Activated CD4-positive, CD25-positive, alpha-beta regulatory T cell (primary cell): ENCODE measurements at places on chromosomes 11 and 22.

DNA sequence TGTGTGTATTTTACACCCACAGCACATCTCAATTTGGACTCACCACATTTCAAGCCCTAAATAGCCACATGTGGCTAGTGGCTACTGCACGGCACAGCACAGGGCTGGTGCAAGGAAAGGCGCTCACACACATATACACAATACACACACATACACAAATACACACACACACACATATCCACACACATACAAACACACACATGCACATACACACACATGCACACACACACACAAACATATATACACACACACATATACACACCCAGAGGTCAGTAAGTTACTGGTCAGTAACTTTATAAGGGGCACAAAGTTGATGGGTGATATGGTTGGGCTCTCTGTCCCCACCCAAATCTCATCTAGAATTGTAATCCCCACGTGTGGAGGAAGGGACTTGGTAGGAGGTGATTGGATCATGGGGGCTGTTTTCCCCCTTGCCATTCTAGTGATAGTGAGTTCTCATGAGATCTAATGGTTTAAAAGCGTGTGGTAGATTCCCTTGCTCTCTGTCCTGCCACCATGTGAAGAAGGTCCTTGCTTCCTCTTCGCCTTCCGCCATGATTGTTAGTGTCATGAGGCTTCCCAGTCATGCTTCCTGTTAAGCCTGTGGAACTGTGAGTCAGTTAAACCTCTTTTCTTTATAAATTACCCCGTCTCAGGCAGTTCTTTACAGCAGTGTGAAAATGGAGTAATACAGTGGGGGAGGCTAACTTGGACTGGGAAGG lies 37.6 kb upstream of the DKK3 start:
- no peak for DNase-seq

DNA sequence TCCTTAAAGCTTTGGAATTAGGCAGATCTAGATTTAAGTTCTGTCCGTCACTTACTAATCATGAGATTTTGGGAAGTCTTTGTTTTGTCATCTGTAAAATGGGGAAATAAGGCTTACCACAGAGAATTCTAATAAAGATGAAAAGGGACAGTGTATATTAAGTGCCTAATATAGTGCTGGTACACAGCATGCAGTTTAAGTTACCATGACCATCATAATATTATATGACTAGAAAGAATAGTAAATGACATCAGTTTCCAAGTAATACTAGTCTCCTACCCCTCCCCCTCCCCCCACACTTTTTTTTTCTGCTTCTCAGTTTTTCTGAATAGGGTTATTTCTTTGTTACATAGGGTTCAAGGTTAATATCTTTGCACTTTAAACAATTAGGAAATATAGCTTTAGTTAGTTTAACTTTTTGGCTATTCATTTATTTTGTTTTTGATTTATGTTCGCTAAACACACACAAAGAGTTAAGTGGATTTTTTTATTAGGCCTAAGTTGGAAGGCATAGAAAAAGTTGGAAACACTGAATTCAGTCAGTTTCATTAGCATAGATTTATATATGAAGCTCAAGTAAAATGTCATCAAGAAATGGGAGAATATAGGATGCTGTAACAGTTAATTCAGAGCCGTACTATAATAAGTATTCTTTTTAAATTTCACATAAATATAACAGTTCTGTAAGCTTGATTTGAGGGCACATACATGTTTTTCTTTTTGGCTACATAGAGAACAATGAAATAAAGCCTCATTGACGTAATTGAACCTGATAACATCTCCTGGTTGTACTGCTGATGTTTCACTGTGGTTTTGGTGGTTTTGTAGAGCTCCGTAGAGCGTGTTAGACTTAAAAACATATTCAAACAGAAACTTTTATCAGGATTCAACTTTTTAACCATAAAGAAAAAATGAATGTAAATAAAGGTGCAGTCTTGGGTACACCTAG lies 121.2 kb downstream of the PDE3B start:
- DNase-seq = no peak

DNA sequence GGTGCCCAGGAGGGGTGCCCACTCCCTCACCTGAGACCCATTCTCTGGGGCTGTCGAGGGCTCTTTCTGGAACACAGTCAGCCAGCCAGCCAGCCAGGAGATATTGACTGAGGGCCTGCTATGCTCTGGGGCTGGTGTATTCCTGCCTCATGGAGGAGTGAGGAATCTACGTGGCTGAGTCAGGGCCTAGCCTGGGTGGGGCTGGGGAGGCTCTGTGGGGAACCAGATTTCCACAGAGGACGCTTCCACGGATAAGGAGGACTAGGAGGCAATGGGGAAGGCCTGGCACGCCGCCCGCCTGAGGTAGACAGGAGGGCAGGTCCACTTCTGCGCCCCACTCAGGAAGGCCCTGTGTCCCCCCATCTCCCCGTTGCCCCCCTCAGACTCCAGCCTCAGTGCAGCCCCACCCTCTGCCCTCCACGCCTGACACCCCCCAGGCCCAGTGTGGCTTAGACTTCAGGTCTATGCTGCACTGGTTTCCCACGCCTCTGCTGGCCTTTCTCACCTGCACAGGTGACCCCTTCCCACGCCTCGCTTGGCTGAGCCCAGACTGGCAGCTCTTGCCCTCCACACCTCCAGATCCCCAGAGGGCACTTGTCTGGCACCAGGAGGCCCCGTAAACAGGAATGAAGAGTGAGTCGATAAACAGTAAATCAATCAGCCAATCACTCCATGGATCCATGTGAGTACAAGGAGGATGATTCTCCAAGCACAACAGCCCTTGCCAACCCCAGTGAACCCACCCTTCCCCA lies 37.5 kb downstream of the MACROD1 start:
- DNase-seq = no peak

GRCh38 chr11:33655842-33656600 lies 44.6 kb downstream of the C11orf91 start:
- no peak for DNase-seq

DNA sequence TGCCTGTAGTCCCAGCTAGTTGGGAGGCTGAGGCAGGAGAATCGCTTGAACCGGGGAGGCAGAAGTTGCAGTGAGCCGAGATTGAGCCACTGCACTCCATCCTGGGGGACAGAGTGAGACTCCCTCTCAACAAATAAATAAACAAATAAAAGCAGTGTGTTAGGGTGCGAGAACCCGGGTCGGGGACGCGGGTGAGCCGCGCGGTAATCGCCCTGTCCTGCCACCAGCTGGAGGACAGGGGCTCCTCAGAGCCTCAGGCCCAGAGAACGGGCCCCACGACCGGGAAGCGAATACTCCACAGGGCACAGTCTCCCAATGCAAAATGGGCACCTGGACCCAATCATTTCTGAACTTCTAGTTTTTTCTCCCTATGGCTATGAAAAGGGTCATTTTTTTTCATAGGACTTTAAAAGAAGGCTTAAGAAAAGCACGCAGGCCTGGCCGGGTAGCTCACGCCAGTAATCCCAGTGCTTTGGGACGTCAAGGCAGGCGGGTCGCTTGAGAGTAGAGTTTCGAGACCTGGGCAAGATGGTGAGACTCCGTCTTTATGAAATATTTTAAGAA lies 744 bp upstream of the MCM5 start:
- no peak for DNase-seq

DNA sequence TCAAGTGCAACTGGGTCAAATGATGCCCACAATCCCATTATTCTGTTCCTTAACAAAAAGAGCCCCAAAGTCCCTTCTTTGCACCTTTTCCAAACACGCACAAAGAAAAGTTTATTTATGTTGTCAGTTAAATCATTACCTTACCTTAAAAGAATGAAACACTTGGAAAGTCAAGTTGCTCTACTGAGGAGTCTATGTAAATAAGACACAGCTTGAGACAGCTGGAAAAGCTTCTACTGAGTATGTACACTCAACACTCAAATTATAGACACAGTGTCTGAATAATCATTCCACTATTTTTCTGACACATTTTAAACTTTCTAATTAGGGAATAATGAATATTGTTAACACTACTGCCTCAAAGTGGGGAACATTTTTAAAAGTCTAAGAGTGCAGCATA lies 21.6 kb upstream of the PHLDA2 start:
- no peak for DNase-seq

GRCh38 chr11:125591649-125592304 lies 875 bp upstream of the STT3A start:
- DNase-seq = no peak

DNA sequence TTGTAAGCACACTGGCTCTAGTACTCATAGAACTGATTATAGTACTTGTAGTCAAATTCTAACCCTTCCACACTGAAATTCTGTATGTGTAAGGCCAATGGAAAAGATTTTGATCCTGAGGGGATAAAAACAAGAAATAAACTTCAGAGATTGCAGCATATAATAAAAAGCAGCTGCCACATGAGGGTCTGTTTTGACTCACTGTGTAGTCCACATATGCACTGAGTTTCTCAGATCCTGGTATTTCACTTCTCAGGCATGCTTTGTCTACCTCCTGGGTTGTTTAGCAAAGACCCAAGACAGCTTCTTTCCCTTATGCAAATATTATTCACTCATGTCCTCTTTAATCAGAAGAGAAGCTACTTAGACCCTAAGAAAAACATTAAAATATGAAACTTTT lies 71.1 kb upstream of the SLC5A12 start:
- no peak for DNase-seq

GRCh38 chr11:76153571-76153923 lies 52.8 kb downstream of the WNT11 start:
- no peak for DNase-seq

GRCh38 chr11:18408558-18409291 lies 3.4 kb upstream of the LDHC start:
- DNase-seq = no peak

DNA sequence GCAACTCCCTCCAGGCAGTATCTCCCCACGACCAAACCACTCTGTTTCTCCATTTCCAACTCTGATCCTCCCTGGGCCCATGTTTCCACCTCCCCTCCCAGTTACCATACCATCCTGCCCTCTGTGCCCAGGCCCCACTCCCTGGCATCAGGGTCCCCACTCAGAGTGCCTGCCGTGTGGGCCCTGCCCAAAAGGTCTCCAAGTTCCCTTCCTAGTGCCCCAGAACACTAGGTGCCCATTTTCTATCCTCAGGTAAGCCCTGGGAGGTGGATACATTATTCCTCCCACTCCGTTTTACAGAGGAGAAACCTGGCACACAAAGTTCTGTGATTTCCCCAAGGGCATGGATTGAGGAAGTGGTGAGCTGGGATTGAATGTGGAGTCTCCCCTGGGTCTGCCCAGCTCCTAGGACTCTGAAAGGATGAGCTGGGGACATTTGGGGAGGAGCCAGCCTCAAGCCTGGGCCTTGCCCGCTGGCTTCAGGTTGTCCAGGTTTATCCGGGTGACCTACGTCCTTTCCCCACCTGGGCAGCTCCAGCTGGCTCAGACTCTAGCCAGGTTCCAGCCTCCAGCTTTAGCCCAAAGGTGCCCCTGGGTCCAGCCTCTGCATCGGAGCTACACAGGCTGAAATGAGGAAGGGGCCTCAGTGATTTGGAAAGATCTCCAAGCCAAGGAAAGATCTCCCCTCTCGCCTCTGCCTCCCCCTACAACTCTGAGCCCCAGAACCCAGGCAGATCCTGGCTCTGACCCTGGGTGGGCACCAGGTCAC lies 2.2 kb upstream of the GSTT4 start:
- DNase-seq = no peak

DNA sequence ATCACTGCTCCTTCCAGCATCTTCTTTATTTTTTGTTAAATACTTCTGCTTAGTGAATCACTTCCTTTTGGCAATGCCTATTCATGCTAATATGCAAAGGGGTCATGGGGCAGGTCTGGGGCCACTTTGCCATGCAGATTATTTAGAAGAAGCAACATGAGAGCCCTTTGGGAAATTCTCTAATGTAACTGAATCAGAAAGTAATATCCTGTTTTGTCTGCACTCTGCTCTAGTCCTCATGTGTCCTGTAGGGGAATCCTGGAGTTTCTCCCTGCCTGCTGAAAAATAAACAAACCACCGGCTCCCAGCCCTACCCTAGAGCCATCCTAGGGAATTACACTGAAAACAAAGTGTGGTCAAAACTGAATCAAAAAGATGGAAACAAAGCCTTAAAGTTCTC lies 176.5 kb upstream of the POU2AF2 start:
- DNase-seq = no peak

- DNase-seq = no peak
Measured at GRCh38 chr11:64621283-64622019, 30.4 kb downstream of the SLC22A12 start.

DNA sequence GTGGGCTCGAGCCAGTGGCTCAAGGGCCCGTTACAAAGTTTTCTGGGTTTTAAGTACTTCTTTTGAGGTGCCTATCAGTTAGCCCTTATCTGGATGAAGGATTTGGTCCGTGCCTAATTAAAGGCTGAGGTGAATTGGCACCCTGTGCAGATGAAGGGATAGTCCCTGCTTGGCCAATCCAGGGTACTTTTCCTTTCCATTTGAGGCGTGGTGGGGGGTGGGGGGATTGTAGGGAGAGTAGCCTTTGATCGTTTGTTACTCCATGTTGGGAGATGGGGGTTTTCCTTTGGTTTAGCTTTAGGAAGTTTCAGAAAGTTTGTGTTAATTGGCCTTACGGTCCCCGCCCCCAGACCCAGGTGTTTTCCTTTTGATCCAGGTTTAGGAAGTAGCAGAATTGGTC lies 170.8 kb downstream of the DDX10 start:
- no peak for DNase-seq

DNA sequence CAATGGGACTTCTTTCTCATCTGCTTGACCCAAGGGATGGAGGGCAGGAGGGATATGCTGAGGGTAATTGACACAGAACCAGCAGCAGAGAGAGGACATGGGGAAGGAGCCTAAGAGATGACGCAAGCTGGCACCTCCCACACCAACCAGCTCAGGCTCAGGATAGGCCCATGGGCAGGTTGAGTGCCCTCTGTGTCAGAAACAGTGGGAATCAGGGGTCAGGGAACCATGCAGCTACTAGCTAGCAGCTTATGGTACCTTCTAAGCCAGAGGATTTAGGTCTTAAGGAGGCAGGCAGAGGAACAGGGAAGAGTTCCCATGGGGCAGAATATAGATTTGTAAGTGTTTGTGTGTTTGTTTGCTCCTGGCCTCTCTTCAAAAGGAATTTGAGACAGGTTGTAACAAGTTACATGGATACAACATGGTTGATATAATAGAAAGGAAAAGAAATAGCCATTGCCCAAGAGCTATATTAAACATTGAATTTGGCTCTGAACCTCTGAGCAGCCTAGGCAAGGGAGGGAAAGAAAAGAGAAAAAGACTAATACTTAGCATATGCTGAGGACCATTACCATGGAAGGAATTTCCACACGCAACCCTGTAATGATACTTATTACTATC lies 39.9 kb upstream of the NAV2 start:
- DNase-seq = no peak

GRCh38 chr22:19622061-19622441 lies 92.3 kb upstream of the SEPTIN5 start:
- DNase-seq = no peak

DNA sequence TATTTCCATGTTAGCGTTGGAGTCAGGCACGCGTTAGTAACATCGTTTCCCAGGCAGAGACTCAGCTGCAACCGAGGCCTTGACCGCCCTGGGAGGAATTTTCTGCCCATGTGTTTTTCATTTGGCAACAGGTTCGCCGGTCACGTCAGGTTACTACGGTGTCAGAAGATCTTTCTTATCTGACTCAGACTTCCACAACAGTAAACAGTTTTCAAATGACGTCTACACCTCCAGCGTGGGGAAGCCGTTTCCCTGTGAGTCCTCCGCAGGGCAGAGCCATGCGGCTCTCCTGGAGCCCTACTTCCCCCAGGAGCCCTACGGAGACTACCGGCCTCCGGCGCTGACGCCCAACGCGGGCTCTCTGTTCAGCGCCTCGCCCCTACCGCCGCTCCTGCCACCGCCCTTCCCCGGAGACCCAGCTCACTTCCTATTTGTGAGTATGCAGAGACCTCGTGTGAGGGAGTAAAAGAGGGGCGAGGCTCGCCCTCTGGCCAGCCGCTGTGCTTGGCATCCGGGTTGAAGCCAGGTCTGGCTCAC lies 14.3 kb upstream of the POU2AF3 start:
- DNase-seq = no peak
